ENCODE measurements at places on chromosomes 4 and X.

DNA sequence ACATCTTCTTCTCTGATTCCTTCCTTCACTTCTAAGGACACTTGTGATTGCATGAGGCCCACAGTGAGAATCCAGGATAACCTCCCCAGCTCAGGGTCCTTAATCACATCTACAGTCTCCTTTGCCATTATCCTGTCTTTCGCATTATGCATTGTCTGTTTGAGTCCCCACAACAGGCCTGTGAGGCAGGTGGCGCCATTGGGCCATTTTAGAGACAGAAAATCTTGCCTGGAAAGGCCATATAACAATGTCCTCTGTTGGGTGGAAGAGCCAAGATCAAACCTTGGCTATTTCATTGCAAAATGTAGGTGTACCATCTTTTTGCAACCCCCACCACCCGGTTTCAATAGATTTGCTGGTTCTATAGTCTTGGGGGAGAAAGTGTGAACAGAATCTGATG lies 11.8 kb upstream of the DCUN1D4 start:
- DNase-seq, result peak; percentile 39

- no peak for DNase-seq
Measured at GRCh38 chrX:13693341-13693961, 4.5 kb downstream of the RAB9A start.

GRCh38 chrX:5559386-5559785 lies 669.3 kb downstream of the NLGN4X start:
- DNase-seq, result no peak

DNA sequence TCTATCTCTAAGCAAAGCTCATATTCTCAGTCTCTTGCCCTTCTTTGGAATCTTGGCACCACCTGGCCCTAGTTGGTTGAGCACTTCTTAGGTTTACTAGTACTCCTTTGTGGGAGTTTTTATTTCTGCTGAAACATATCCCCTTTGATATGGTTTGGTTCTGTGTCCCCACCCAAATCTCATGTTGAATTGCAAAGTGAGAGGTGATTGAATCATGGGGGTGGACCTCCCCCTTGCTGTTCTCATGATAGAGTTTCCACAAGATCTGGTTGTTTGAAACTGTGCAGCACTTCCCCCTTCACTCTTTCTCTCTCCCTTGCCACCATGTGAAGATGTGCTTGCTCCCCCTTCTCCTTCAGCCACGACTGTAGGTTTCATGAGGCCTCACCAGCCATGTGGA lies 22.2 kb upstream of the SYNPO2 start:
- no peak for DNase-seq

GRCh38 chr4:41670982-41671381 lies 77.5 kb downstream of the PHOX2B start:
- no peak for DNase-seq

- DNase-seq, result no peak
Measured at GRCh38 chr4:119781044-119781443, 152.4 kb upstream of the PDE5A start.

DNA sequence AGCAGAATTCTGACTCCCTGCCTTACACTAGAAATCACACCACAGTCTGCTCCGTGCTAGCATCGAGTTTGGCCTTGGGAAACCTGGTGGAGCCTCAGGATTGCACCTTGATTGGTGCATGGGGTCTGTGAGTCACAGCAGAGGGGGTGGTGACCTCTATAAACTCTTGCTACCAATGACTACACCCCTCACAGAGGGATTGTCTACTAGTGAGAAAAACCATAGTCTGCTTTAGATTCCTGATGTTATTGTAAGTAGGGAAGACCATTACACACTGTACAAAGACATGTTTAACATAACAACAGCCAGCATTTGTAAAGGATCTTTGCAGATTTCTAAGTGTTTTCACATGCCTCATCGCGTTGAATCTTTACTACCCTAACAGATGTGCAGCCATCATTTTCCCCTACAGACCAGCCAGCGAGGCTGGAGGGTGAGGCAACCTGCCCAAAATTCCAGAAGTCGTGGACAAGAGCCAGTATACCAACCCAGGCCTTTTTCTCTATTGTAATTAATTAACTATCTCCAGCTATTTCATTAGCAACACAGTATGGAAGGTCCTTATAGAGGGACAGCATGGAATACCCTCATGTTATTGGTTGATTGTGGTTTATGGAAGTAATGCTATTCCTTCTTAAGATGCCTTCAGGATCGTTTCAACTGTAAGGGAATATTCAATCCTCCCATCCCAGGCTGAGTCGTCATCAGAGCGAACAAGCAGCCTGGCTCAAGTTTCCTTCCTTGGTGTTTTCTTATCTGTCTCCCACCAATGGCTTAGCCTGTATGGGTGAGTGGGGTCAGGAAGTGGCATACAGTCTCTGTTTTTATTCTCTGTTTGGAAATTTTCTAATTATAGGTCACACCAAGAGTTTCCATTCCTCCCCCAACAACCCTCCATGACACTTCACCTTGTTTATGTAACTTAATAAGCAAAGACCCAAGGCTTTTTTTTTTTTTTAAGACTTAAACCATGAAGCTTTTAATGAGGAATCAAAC lies 55.9 kb upstream of the KDR start:
- no peak for DNase-seq

GRCh38 chrX:97547877-97548578 lies 664.3 kb downstream of the RPA4 start:
- DNase-seq, result no peak

DNA sequence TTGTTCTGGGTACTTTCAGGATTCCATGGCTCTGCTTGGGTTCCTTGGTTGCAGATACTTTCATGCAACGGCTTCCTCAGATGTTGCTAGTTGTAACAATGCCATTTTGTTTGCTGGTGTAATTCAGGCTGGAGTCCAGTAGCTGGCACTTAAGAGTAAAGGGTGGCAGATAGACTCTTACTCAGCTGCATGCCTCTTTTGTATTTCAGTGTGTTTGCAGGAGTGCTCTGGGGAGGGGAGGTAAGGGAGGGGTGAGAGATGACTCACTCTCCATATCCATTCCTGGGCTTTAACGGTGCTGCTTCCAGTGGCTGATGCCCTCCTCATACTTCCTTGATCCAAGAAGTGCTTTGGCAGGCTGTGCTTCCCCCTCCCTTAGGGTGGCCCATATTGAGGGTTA lies 155.2 kb downstream of the ZNF330 start:
- no peak for DNase-seq

- peak; percentile 17 for DNase-seq
Measured at GRCh38 chr4:47926667-47927258, 12.4 kb upstream of the NFXL1 start.

- DNase-seq, result no peak
Measured at GRCh38 chr4:2254665-2255500, 7.0 kb downstream of the MXD4 start.

DNA sequence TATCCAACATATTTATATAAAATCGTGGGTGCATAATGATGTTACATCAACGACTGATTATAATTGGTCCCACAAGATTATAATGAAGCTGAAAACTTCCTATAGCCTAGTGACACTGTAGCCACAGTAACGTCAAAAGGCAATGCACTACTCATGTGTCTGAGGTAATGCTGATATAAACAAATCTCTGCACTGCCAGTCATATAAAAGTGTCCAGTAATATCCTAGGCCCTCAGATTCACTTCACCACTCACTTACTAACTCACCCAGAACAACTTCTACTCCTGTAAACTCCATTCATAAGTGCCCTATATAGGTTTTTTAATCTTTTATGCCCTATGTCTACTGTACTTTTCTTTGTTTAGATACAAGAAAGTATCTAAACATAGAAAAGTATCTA lies 18.8 kb downstream of the FRYL start:
- no peak for DNase-seq

DNA sequence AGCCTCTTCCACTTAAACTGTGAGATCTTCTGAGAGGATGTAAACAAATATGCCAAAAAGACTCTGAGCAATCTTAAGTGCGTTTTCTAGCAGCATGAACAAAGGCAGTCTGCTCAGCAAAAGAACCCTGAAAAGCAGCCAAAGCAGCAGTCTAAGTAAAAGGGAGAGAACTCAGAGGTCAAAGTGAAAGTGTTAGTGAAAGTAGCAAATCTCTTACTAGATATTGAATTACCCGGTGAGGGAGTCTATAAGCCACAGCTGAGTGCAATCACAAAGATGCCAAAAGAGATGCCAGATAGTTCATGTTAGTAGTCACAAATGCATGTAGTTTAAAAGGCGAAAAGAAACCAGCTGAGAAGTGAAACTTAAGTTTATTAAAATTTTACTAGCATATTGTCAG lies 7.9 kb upstream of the GNRHR start:
- no peak for DNase-seq

DNA sequence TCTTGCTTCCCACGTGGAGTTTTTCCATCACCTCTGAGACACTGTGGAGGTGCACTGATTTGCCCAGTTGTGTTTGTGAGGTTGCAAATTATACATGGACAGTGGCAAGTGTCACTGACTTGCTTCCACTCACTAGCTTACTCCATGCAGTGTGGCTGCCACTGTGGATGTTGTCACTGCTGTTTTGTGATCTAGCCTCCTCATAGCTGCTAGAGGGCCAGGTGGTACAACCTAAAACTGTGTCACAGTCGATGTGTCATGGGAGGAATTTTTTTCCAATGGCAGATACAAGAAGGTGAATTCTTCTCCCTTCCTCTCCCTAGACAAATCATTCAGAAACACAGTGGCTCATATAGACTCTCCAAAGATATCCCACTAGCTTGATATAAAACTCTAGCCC lies 37.5 kb upstream of the TMPRSS11F start:
- no peak for DNase-seq

GRCh38 chrX:144327495-144327894 lies 443.6 kb downstream of the UBE2NL start:
- DNase-seq, result no peak

DNA sequence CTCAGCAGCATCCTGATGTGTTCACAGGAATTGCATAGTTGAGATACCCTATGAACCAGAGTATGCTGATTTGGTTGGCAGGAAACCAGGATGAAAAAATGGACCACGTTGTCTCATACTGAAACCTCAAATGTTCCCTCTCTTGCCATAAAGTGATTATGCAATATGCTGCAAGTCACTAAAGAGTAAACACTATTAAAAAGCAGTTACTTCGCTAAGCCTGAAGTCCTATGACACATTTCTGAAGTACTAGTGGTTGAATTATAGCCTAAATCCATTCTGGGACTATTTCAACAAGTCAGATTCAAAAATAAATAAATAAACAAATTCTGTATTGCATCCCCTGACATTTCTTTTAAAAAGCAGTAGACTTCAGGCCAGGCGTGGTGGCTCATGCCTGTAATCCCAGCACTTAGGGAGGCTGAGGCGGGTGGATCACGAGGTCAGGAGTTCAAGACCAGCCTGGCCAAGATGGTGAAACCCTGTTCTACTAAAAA lies 106.0 kb upstream of the NAP1L5 start:
- no peak for DNase-seq

DNA sequence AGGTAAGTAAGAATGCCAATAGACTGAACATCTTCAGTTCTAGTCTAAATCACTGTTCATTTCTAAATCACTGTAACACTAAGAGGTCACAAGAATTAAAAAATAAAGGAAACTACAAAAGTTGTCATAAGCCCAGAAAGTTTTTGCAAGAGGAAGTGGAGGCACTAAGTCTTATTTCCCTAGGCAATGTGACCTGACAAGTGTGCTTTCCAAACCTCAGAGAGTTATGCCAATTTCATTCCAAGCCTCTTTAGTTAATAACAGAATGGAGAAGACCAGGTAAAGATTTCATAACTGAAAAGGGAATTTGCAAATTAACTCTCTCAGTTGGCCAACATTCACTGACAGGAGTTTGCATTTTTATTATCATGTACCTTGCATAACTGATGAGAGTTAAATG lies 40.5 kb downstream of the BBS12 start:
- no peak for DNase-seq

DNA sequence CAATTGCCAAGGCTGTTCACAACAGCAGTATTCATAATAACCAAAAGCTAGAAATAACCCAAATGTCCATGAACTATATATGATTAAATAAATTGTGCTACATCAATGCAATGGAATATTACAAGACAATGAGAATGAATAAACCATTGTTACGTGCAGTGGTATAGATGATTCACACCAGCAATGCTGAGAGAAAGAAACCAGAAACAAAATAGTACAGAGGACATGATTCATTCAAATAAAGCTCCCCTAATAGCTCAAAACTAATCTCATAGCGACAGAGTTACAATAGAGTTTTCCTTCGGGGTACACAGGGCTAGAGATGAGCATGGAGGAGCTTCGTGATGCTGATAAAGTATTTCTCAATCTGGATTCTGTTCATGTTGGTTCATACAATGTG lies 148.1 kb upstream of the SPANXN1 start:
- no peak for DNase-seq

DNA sequence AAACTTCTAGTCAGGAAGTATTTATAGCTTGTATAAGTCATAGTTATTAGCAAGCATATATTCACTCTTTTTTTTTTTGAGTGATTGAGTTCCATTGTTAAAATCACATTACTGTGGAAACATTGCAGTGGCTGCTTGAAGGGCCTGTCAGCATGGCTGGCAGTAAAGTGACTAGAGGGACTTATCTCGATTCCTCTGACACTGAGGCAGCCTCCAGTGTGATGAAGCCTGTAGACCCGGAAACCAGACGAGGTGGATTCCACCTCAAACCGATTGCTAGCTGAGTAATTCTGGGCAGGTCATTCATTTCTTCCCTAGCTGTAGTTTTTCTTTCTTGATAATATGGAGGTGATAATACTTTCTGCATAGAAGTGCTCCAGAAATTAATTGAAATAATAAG lies 4.7 kb downstream of the FAM149A start:
- no peak for DNase-seq

- DNase-seq, result no peak
Measured at GRCh38 chrX:112759512-112759911, 79.8 kb upstream of the LHFPL1 start.

- DNase-seq, result no peak
Measured at GRCh38 chr4:71266090-71266794, 72.6 kb upstream of the SLC4A4 start.

- DNase-seq, result no peak
Measured at GRCh38 chrX:47158131-47158530, 13.1 kb downstream of the RBM10 start.

DNA sequence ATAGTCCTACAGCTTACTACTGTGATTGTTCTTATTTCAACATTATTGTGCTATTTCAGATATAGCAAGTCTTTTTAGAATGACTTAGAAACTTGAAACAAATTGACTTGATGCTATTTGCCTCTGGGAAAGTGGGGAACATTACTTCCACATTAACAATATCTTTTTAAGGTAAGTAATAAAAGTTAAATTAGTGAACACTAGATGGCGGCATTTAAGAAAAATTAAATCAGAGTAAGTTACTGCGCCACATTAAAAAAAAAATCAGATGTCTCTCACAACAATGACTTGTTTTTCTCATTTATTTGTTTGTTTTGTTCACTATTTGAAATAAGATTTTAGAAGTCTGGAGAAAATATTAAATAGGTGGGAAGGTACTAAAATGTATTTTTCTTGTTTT lies 1026.9 kb upstream of the SLIT2 start:
- DNase-seq, result no peak
